ENCODE measurements at places on chromosomes 2 and 18.

GRCh38 chr18:55266981-55267380 is 307.7 kb upstream of the CCDC68 start:
- no peaks in the 10 kb centered on the region for H3K27me3 ChIP-seq
- peaks cover 21% of the 10 kb centered on the region for H3K4me1 ChIP-seq
- no peak overlapping the region for H3K4me3 ChIP-seq
- no peaks in the 10 kb centered on the region for H3K36me3 ChIP-seq
- DNase-seq, result no peak

GRCh38 chr2:22795287-22795866 is 589.6 kb upstream of the KLHL29 start:
- no peaks in the 10 kb centered on the region for H3K27me3 ChIP-seq
- H3K27ac ChIP-seq, result no peak overlapping the region

DNA sequence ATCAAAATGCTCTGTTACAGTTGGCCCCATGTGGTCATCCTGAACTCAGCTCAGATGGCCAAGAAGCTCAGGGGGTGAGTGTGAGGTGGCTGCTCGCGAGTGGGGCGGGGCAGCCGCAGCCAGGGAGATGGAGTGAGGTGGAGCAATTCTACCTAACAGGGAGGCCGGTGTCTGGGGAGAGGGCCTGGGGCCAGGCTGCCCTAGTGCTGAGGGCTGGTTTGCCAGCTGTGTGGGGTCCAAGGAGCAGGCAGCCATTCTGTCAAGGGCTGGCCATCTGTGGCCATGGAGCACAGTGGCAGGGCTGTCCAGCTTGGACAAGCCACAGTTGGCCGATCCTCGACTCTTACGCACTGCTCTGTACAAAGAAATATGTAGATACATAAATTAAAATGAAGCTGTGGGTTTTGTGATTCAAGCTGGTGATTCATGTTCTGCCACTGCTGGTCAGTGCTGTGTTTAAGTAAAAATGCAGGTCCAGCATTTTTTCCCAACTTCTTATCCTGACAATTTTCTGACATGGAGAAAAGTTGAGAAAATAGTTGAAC is 82.1 kb downstream of the HS6ST1 start:
- no peak overlapping the region for H3K4me3 ChIP-seq
- H3K4me1 ChIP-seq, result peaks cover 13% of the 10 kb centered on the region
- 0 out of 2 replicates have a peak, but pooled peaks cover under 1% of the 10 kb centered on the region for H3K27me3 ChIP-seq
- H3K27ac ChIP-seq, result peak overlapping the region; percentile 28
- DNase-seq, result peak; percentile 59

DNA sequence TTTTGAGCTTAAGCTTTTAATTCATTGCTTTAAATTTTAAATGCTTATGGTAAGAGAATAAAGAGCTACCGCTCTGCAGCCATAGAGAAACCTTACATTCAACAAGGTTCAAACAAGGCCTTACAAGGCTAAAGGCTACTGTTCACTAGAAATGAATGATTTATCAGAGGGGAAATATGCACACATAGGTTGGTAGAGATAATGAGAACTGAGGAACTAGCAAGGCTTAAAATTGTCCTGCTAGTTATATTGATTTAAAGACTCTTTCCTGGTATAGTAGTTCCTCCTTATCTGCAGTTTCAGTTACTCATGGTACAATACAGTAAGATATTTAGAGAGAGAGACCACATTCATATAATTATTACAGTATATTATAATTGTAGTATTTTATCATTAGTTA is 193.4 kb downstream of the WDR7 start:
- no peak overlapping the region for H3K4me3 ChIP-seq
- H3K27me3 ChIP-seq, result no peaks in the 10 kb centered on the region
- H3K36me3 ChIP-seq, result no peaks in the 10 kb centered on the region
- no peaks in the 10 kb centered on the region for H3K4me1 ChIP-seq
- no peak for DNase-seq

- no peaks in the 10 kb centered on the region for H3K27me3 ChIP-seq
- peak overlapping the region; percentile 65 for H3K4me3 ChIP-seq
These were observed 69.9 kb upstream of the DLX2 start for GRCh38 chr2:172172513-172173173.

DNA sequence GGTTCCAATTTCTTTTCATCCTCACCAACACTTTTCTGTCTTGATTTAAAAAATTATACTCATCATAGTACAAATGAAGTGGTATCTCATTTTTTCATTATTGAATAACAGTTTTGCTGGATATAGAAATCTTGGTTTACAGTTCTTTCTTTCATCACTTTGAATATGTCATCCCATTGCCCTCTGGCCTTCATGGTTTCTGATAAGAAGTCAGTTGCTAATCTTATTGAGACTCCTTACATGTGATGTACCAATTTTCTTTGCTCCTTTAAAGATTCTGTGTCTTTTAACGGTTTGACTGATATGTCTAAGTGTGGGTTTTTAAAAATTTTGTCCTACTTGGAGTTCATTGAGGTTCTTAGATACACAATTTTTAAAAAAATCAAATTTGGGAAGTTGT is 35.0 kb downstream of the SLC3A1 start:
- no peak overlapping the region for H3K27ac ChIP-seq
- DNase-seq, result no peak

- no peak overlapping the region for H3K27ac ChIP-seq
- DNase-seq, result no peak
- no peaks in the 10 kb centered on the region for H3K36me3 ChIP-seq
- H3K4me3 ChIP-seq, result no peak overlapping the region
These were observed 36.2 kb downstream of the EPG5 start for GRCh38 chr18:45930963-45931362.

- no peaks in the 10 kb centered on the region for H3K36me3 ChIP-seq
- H3K4me3 ChIP-seq, result no peak overlapping the region
- peaks cover 11% of the 10 kb centered on the region for H3K27me3 ChIP-seq
These were observed 15.2 kb upstream of the CCDC93 start for GRCh38 chr2:118029025-118029424.

- H3K4me3 ChIP-seq, result peak overlapping the region; percentile 69
- H3K36me3 ChIP-seq, result no peaks in the 10 kb centered on the region
- peak; percentile 30 for DNase-seq
- H3K4me1 ChIP-seq, result 0 out of 2 replicates have a peak, but pooled peaks cover 2% of the 10 kb centered on the region
These were observed 977 bp downstream of the SLC8A1 start for GRCh38 chr2:40450796-40451430.

DNA sequence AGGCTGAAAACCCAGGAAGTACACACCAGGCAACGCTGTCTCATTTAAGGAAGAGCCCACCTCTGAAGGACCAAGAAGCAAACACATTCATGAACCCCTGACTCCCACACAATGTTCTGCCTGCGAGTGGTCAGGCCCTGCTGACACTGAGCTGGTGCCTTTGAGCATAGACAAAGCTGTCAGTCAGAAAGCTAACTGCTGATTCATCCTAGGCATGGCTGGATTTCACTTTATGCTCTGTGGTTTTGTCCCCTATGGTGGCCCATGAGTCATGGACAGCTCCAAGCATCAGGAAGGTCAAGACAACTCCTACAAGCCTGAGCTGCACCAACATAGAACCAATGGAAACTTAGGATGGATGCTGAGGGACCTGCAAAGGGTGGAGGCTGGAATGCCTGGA is 78.9 kb downstream of the UXS1 start:
- H3K4me3 ChIP-seq, result no peak overlapping the region
- H3K36me3 ChIP-seq, result no peaks in the 10 kb centered on the region
- DNase-seq, result peak; percentile 88
- H3K27ac ChIP-seq, result peak overlapping the region; percentile 57
- no peaks in the 10 kb centered on the region for H3K27me3 ChIP-seq

DNA sequence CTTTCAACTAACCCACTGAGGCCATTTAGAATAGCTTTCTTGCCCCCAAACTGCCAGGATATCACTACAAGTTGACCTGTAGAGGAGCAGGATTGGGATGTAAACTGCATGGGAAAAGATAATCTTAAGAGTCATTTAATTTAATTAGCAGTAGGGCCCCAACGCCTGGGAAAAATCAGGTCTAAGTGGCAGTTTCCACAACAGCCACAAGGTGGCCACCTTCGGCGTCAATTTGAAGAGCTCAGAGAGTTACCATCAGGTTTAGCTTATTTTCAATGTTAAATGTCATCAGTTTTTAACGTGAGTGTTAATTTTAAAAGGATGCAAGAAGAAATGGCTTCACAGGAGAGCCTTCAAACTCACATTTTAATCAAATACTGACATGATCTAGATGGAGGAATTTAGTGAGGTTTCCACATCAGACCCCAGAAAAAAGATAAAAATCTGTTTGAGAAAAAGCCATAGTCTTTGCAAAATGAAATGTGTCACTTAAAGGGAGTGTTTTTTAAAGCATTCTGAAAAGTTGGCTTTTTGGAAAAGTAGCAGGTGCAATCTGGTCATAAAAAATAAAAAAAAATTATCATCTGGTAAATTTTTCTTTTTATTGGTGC is 77.3 kb upstream of the UPP2 start:
- H3K27me3 ChIP-seq, result no peaks in the 10 kb centered on the region
- H3K4me1 ChIP-seq, result no peaks in the 10 kb centered on the region
- no peak overlapping the region for H3K27ac ChIP-seq
- H3K4me3 ChIP-seq, result no peak overlapping the region
- no peaks in the 10 kb centered on the region for H3K36me3 ChIP-seq
- DNase-seq, result peak; percentile 74

GRCh38 chr2:72991980-72992733 is 74.8 kb downstream of the EMX1 start:
- no peak for DNase-seq
- no peak overlapping the region for H3K4me3 ChIP-seq
- H3K4me1 ChIP-seq, result no peaks in the 10 kb centered on the region
- H3K27ac ChIP-seq, result no peak overlapping the region
- no peaks in the 10 kb centered on the region for H3K36me3 ChIP-seq

DNA sequence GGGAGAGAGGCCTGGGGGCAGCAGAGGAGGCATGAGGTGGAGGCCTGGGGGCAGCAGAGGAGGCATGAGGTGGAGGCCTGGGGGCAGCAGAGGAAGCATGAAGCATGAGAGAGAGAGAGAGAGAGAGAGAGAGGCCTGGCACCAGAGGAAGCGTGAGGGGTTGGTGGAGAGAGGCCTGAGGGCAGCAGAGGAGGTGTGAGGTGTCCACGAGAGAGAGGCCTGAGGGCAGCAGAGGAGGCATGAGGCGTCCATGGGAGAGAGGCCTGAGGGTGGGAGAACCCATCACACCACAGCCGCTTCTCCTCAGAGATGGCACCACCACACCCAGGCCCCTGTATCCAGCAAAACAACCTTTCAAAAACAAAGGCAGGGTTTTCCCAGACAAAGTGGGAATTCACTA is 55.7 kb upstream of the KCNG2 start:
- no peaks in the 10 kb centered on the region for H3K27me3 ChIP-seq
- no peak for DNase-seq
- no peaks in the 10 kb centered on the region for H3K4me1 ChIP-seq
- peaks cover 7% of the 10 kb centered on the region for H3K36me3 ChIP-seq
- H3K4me3 ChIP-seq, result no peak overlapping the region

DNA sequence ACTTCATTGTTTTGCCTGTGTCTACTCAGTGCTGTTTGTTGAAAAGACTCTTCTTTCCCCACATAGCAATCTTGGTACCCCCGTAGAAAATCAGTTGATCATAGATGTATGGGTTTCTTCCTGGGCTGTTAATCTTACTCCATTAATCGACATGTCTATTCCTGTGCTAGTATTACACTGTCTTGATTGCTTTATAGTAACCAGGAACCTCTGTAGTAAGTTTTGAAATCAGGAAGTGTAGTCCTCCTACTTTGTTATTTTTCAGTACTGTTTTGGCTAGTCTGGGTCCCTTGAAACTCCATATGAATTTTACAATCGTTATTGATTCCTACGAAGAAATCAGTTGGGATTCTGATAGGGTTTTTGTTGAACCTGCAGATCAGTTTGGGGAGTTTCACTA is 78.8 kb upstream of the FAM136A start:
- H3K27ac ChIP-seq, result peak overlapping the region; percentile 65
- no peak overlapping the region for H3K4me3 ChIP-seq
- H3K4me1 ChIP-seq, result peaks cover 20% of the 10 kb centered on the region
- H3K36me3 ChIP-seq, result no peaks in the 10 kb centered on the region
- no peaks in the 10 kb centered on the region for H3K27me3 ChIP-seq
